HS-5 (cell line): ENCODE measurements at places on chromosomes 11 and 22.

GRCh38 chr11:131375915-131376314, 5.5 kb downstream of the NTM start:
- no peak for DNase-seq

DNA sequence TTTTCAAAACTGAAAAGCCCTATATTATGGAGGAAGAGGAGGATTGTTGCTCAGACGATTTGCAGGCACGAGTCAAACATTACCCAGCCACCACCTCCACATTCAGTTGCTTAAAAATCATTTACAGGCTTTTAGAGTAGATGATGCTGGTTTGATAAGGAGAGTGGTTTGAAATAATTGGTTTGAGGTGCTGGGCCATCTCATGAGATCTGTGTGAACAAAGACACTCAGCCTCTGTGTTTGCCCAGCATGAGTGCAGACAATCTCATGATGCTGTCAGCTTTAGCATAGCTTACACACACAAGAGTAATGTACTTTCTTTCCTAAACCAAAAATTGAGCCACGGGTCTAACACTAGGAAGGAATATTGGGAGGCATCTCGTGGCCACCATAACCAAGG, 4.3 kb downstream of the SLC43A3 start:
- DNase-seq, result no peak

GRCh38 chr11:129440028-129440713, 64.5 kb downstream of the BARX2 start:
- no peak for DNase-seq

- peak; percentile 30 for DNase-seq
These were observed 668 bp downstream of the MADD start for GRCh38 chr11:47270331-47271271.

DNA sequence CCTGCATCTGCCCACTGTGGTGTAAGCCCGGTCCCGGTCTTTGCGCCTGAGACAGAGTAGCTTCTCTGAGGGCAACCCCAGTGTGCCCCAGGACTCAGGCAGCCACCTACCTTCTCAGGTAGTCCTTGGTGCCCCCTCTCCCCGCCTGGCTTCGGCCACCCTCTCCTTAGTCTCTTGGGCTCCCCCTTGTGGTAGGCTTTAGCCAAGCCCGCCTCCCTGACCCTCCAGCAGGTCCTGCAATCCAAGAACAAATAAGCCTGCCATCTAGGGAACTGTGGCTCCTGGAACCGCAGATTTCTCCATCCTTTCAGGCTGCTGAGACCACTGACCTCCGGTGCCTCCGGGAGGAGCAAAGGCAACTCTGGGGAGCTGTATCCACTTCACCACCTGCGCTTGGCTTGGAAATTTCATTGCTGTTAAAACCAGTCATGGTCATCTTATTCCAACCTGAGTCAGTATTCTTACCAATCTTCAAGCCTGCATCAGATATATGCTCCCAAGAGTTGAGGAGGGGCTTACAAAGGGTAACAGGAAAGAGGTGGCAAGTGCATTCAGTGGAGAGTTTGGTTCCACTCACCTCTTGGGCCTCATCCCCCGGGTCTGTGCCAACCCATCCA, 52.8 kb upstream of the TENM4 start:
- peak; percentile 24 for DNase-seq

DNA sequence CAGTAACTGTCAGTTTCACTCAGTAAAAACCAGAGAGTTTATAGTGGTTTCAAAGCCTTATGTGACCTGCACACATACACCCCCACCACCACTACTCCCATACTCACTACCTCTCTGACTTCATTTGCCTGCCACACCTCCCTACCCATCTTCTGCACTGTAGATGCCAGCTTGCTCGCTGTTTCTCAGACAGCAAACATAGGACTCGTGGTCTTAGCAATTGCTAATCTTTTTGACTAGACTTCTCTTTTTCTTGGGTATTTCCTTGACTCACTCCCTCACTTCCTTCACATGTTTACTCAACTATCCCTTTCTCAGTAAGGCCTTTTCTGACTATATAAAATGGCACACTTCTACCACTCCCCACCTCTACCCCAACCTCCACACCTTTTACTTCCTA, 27.8 kb downstream of the CEP295 start:
- no peak for DNase-seq

- DNase-seq, result no peak
These were observed 1.1 kb downstream of the SPINDOC start for GRCh38 chr11:63814383-63814736.

GRCh38 chr11:2806351-2807024, 79.1 kb downstream of the CDKN1C start:
- no peak for DNase-seq

DNA sequence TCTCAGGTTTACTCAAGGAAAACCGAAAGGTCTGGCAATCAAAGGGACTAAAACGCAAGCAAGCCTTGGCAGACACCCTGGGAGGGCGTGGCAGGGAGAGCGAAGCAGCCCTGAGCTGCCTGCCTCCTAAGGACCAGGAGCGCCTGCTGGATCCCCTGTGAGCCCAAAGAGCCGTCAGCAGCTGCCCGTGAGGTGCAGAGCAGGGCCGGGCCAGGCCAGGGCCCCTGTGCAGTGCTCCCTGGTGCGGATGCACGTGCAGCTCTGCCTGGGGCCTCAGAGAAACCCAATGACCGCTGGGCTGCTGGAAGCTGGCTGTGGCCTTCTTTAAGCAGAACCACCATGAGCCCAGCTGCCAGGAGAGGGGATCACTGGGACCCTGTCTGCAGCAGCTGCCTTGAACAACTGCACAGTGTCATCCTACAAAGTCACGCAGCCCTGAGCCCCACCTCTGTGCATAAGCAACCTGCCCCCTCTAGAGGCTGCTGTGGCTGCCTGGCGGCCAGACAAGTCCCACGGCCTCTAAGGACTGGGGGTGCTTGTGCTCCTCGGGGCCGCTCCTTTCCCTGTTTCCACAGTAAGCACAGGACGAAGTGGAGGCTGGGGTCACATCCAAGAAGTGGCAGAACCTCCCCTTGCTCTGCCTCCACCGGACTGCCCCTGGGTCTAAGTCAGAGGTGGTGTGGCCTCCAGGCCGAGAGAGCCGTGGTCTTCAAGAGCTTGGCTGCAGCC, 29.1 kb upstream of the COMT start:
- DNase-seq, result no peak

- no peak for DNase-seq
These were observed 23.0 kb downstream of the SIK3 start for GRCh38 chr11:117075186-117075585.

GRCh38 chr11:94332814-94333213, 28.4 kb downstream of the IZUMO1R start:
- DNase-seq, result no peak

DNA sequence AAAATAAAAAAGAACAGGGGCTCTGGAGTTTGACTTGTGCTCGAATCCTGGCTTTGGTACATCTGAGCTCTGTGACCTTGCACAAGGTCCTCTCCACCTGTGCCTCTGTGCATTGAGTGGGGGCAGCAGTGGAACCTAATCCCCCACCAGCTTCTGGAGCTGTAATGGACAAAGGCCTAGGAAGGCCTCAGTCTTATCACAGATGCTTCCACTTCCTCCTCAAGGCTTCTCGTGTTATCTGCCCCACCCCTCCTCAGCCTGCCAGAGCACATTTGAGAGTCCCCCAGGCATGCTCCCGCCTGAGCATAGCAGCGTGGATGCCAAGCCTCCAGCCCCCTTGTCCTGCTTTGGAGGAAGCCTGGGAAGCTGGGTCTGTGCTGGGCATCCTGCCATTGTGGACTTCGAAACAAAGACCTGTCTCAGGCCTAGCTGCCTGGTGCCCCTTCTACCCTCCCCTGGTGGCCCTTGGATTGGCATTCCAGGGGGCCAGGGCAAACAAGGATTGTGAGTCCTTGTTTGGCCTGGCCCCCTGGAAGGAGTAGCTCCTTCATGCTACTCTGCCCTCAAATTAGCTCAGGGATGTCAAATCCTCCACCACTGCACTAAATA, 15.0 kb downstream of the SLC35E4 start:
- no peak for DNase-seq

DNA sequence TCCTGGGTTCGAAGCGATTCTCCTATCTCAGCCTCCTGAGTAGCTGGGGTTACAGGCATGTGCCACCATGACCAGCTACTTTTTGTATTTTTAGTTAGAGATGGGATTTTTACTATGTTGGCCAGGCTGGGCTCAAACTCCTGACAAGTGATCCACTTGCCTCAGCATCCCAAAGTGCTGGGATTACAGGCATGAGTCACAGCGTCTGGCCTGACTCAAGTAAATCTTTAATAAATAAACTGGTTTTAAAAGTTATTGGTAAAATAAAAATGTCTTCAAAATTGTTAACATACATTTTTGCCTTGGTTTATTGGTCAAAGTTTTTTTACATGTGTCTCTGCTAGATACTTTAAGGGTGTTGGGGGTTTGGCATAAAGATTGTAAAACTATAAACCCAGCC, 7.3 kb upstream of the PES1 start:
- no peak for DNase-seq

DNA sequence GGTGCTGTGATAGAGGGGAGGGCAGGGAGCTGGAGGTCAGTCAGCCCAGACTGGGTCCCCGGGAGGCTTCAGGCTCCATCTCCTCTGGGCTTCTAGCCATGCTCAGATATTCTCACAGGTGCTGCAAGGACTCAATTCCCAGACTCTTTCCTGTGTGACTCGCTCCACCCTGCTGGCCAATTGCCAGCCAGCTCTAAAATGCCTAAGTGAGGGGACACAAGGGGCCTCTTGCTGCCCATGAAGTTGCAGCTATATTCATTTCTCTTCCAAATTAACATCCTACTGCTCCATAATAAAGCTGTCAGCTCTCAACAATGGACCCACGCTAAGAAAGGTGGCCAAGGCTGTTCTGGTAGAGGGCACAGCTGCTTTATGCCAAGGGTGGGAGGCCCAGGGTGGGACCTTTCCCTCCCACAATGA, 101.5 kb downstream of the PLEKHA7 start:
- DNase-seq, result no peak

DNA sequence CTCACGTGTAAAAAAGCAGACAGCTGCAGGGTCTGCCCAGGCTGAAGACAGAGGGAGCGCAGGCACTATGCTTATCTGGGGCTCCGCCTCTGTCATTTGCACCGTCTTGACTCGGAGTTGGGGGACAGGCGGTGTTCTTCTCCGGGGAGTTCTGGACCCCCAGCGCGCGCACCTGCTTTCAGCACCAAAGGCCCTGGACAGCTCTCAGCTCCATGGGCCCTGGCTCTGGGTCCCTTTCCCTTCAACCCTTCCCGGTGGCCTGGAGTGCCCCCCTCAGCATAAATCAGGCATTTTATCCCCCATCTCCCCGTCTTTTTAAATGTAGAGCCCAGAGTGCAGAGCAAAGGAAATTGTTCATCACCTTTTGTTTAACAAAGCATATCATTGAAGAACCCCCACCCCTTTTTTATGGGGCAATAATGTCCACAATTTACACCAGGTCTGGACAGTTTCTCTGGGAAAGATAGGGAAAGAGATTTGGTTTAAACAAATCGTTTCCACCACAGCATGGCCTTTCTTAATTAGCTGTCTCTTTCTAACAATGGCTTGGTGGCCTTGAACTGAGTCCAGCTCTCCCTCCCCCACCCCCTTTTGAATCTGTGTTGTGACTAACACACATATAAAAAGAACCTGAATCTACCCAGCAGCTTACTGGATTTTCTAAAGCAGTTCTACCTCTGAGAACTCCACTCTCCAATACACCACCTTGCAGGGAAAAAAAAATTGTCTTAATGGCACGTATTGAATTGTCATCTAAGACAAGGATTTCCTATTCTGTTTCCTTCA, 1.7 kb downstream of the SEZ6L start:
- DNase-seq, result no peak

DNA sequence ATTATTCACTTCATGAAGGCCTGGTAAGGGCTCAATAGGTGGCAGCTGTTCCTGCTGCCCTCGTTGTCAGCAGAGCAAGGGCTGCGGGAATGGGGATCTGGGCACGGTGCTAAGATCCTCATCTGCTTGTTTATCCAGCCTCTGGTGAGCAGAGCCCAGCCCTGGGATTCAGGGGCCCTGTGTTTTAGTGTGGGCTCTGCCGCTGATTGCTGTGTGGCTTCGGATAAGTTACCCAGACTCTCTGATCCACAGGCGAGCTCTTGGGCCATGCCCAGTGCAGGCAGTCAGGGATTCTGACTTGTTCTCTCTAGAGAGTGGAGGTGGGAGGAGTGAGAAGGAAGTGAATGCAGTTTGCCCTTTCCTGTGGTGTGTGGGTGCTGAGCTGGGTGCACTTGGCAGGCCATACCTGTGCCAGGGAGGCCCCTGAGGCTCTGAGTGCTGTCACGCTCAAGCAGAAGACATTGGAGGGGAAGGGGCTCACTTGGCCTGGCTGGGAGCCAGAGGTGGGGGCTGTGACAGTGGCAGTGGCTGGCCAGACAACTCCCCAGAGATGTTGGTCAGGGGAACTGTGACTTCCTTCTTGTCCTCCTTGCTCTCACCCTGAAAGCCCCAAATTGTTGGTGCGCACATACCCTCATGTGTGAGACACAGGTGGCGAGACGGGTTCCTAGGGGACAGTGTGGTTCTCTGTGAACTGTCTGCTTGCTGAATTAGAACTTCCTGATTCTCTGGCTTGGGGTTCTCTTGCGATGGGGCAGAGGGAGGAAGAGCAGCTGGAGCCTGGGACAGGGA, 43.7 kb downstream of the CD82 start:
- DNase-seq, result no peak

DNA sequence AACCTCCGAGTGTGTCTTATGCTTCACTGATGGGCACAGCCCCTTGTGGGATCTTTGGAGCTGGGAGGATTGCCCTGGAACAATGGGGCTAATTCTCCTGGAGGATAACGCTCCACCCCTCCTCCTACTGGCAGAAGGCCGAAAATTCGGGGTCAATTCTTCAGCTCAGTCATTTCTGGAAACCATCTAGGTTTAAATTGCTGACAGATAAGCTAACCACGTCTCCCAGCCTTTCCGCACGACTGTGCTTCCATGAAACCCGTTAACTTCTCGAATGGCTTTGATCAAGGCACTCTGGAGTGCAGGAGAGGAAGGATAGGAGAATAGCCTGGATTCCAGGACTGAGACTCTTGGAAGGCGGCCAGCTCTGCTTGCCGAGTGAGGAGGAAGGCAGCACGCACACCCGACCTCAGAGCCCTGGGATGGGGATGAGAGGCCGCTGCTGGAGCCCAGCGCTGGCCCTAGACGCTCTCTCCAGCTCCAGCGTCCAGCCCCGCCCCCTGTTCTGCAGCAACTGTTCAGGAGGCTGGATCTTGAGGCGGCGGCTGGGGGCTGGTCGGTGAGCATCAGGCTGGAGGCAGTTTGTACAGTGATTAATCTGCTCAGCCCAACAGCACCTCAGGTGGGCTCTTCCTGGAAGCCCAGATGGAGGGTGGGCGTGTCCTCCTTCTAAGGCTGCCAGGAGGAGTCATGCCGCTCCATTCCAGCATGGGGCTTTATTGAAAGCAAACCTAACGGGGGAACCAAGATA, 176.7 kb upstream of the NCAM1 start:
- DNase-seq, result no peak
